ENCODE measurements at places on chromosomes 11 and 22. TPM values are rescaled to one million over a fixed set of nuclear protein-coding genes. Genes with fewer than 3 reads are reported as not detected.

DNA sequence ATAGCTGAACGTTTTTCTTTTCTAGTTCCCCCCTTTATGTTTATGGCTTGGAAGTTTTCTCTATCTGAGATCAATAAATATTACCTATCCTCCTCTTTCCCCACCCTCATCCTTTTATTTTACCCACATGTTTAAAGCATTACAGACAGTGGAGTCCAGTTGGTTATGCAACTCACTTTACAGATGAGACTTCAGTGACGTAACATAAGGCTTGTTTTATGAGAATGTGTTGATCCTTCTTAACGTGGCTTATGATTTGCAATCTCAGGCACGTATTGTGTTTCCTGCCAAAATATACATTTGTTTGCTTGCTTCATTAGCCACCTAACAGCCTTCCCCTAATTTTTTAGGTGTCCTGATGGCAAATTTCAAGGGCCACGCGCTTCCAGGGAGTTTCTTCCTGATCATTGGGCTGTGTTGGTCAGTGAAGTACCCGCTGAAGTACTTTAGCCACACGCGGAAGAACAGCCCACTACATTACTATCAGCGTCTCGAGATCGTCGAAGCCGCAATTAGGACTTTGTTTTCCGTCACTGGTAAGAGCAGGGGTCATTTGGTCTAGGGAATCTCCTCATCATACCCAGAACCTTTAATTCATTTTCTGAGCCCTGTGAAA is 36.6 kb downstream of the TMEM45B start:
- no peak for ATAC-seq

GRCh38 chr11:106679581-106679980 is 338.7 kb downstream of the GUCY1A2 start:
- no peak for ATAC-seq

Gene OR51S1
- not detected for total RNA-seq

- ATAC-seq = peak; percentile 57
Observed at GRCh38 chr11:78801161-78801884, 226.7 kb upstream of the NARS2 start.

DNA sequence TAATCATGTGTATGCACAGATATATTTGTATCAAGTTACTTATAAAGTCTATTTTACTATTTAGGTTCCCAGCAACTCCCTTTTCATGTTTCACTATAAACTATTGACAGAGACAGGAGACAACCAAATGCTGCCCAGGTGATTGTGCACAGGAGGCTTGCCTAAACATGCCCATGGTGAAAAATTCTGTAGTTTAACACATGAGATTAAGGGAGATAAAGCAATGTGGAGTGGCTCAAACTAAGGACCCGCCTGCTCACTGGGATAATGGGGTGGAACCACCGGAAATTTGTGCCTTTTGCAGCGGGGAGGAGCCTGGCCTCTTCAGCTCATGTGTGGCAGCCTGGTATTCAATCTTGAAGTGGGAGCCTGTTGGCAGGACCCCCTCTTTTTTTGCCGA is 459.5 kb upstream of the CNTN5 start:
- no peak for ATAC-seq

DNA sequence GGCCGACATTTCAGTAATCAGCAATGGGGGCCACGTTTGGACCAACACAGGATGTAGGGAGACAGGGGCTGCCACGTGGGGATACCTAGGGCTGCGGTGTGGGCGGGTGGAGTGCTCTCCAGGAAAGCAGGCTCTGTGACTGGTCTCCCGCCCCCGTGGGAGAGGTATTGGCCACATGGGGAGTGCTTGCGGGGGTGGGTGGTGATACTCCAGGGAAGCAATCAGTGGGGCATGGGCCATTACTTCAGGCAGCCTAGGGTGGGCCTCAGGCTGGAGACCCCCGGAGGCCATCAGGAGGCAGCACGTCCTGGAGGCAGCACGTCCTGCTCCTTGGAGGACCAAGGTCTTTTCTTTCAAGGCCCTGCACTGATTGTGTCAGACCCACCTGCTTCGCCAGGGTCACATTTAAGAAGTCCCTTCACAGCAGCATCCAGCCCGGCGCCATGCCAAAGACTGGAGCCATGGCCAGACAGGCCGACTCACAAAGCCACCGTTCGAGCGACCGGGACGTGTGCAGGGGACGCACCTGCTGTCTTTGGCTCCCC is 3.0 kb upstream of the MUC2 start:
- no peak for ATAC-seq

DNA sequence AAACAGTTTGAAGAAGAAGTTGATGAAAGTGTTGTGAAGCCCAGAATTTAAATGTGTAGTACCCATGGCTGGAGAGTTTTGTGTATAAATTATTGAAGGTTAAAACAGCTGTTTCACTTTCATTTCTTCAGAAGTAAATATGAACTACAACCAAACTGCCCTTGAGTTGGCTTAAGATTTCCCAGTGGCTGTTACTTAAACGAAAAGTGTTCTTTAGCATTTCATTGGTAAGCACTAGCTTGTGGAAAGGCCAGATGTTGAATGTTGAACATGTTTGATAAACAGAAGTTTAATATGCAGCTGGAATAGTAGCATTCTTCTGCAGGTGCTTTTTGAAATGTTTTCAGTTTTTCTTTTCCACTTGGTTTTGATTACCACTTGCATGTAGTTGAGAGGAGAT is 83.2 kb upstream of the TNRC6B start:
- no peak for ATAC-seq

DNA sequence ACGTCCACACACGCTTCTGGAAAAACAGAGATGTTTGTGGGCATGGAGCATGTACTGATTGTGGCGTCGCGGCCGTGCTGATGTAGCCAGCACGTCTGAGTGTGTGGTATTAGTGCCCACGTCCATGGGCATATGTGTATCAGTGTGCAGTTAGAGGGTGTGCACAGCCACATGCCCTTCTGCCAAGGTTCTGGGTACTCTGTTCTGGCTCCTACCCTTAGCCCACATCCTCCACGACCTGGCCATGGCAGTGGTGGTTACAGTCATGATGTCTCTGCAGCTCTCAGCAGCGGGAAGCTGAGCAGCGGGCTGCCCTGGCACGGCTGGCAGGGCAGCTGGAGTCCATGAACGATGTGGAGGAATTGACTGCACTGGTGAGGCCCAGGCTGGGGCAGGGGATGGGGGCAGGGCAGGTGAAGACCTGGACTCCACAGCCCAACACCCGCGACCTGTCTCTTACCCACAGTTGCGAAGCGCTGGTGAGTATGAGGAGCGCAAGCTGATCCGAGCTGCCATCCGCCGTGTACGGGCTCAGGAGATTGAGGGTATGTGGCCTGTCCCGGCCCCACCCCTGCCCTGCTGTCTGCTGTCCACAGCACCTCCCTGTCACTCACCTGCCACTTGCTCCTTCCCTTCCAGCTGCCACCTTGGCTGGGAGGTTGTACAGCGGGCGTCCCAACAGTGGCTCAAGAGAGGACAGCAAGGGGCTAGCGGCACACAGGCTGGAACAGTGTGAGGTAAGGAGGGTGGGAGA is 7.3 kb downstream of the SMTN start:
- ATAC-seq = no peak

GRCh38 chr11:2382936-2383851 is 6.1 kb downstream of the CD81 start:
- no peak for ATAC-seq

DNA sequence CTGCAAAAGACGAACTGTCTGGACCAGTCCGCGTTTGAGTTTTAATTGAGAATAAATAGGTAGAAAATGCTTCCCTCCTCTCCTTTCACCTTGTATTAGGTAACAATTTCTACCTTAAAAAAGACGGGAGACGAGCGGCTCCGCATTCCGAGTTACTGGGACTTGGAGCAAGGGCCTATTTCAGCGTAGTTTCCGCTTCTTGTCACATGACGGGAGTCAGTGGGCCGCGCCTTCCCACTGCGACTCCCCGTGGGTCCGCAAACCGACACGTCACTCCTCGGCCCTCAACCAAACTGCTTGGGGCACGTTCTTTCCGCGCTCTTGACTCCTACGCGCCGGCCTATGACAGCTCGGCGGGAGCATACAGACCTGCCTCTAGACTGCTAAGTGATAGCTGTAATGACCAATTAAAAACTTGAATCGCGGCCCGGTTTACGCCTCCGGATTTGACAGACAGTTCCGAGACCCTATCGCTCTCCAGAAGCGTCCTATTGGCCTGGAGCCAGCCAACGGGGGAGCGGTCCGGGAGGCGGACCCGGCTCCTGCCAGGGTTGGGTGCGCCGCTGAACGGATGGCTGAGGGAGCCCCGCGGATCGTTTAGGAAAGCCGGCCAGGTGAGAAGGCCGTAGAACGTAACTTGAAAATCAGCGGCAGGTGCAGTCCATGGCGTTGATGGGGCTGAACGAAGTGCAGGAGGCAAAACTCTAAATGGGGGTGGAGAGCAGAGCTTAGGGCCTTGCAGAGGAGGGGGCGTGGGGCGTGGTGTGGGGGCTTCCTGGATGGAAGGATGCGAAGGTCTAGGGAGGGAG is at the start of gene STT3A:
STT3A (plus strand) TSS at position 548 of the 809 bp plus-strand sequence. CDS start 3,064 bp downstream, outside the sequence.
- peak; percentile 100 for ATAC-seq

GRCh38 chr11:977830-978720 is 52.4 kb downstream of the AP2A2 start:
- ATAC-seq = no peak

GRCh38 chr11:90822996-90823395 is 600.1 kb upstream of the CHORDC1 start:
- no peak for ATAC-seq

Data from esophagus mucosa (tissue), 1 donor.